Mesothelial cell of epicardium (in vitro differentiated cells): ENCODE measurements at places on chromosomes 2 and 18. TPM values are rescaled to one million over a fixed set of nuclear protein-coding genes. Genes with fewer than 3 reads are reported as not detected.

GRCh38 chr2:82998781-82999180, 1460.3 kb downstream of the SUCLG1 start:
- H3K4me3 ChIP-seq = no peak overlapping the region
- no peak for DNase-seq
- no peak overlapping the region for H3K27ac ChIP-seq
- H3K36me3 ChIP-seq = no peaks in the 10 kb centered on the region
- no peaks in the 10 kb centered on the region for H3K27me3 ChIP-seq

GTF3C2 gene
- total RNA-seq = 87.5 to 90.1 TPM (median 89.3 TPM) in 3 replicates

- peak; percentile 46 for DNase-seq
- no peaks in the 10 kb centered on the region for H3K27me3 ChIP-seq
- H3K27ac ChIP-seq = peak overlapping the region; percentile 81
- peaks cover 58% of the 10 kb centered on the region for H3K4me1 ChIP-seq
Measured at GRCh38 chr2:128317181-128317898, 1.3 kb downstream of the HS6ST1 start.

DNA sequence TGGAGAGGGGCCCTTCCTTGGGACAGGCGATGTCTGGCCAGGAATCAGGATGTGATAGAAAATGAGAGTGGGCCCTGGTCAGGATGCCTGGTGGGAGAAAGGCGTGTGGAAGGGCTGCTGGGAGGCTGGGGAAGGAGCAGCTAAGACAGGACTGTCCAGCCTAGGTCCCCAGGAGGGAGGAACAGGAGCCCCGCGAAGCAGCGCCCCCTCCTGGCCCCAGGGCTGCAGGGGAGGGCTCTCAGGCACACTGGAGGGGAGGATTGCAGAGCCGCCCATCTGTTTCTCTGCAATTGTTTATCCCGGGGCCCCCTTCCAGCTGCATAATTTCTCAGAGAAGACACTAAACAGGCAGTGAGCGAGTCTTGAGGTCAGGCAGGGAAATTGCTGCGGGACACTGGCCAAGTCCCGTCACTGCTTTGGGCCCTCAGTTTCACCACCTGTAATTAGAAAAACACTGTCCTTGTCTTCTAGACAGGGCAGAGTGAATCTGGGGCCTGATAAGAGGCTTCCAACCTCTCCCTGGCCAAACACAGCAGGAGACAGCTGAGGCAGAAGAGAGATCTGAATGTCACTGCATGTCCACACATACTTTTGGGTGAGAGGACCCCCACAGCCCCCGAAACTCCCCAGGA, 3.9 kb upstream of the NPPC start:
- H3K4me1 ChIP-seq = peaks cover 8% of the 10 kb centered on the region
- no peaks in the 10 kb centered on the region for H3K36me3 ChIP-seq
- no peak for DNase-seq
- H3K27ac ChIP-seq = no peak overlapping the region
- H3K4me3 ChIP-seq = no peak overlapping the region

RNF103 gene
- total RNA-seq = 39.2 to 41.2 TPM (median 39.4 TPM) in 3 replicates

KCNK3 gene
- 6.3 to 6.9 TPM (median 6.6 TPM) in 3 replicates for total RNA-seq

GRCh38 chr2:130976591-130977237, 116.5 kb downstream of the FAM168B start:
- no peaks in the 10 kb centered on the region for H3K4me1 ChIP-seq
- no peak overlapping the region for H3K27ac ChIP-seq
- H3K36me3 ChIP-seq = no peaks in the 10 kb centered on the region

DNA sequence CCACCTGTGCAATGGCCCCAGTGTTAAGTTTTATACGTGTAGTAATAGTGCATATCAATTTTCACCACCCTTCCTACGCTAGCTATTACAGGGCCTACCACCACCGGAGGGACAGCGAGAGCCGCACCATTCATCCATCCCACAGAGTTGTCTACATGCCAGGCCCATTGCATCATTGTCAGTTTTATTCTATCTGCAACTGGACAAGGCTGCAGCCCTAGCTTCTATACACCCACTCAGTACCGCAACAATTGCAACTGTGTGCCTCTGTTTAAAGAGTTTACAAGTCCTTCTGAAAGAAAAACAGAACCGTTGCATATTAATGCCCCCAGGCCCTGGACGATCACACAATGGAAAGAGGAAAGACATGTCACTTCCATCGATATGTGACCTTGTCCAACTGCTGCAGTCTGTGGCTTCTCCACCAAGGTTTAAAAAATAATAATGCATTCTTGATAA, 58.6 kb downstream of the ZEB2 start:
- no peaks in the 10 kb centered on the region for H3K27me3 ChIP-seq
- H3K4me1 ChIP-seq = peaks cover 56% of the 10 kb centered on the region
- no peak overlapping the region for H3K4me3 ChIP-seq
- DNase-seq = no peak
- H3K36me3 ChIP-seq = peaks cover 6% of the 10 kb centered on the region

IL37 gene
- total RNA-seq = not detected in 3 replicates

DNA sequence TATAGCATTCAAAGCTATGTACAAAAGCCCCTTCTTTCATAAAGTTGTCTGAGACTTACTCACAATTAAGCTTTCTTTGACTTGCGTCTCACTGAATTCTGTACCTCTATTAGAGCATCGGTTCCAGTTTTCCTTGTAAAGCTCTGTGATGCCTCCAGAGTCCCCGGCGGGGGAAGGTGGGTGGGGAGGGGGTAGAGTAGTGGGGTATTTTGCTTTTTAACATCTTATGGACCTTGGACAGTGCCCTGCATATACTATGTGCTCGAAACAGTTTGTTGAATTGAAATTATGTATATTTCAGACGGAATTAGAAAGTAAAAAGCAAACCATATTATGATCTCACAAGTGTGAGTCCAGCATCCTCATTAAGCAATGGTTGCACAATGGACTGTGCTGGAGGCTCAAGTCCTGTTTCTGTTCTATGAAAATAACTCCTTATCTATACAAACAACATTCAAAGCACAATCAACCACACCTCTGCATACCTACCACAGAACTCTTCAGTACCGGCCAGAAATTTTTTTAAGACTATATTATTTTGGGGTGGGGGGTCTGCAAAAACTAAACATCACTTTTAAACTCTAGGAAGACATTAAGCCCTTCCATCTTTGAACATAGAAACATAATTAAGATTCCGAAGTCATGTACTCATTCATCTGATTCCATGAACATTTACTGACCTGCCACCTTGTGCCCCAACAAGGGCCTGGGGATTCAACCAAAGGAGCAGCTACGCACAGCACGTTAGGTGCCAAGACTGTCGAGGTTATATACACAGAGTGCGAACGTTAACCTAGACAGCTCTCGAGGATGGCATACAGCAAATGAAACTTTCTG, 908 bp downstream of the STAT1 start:
- H3K4me3 ChIP-seq = no peak overlapping the region
- no peak overlapping the region for H3K27ac ChIP-seq
- H3K36me3 ChIP-seq = peaks cover 14% of the 10 kb centered on the region
- H3K27me3 ChIP-seq = peaks cover 9% of the 10 kb centered on the region
- peaks cover 13% of the 10 kb centered on the region for H3K4me1 ChIP-seq
- DNase-seq = no peak

DNA sequence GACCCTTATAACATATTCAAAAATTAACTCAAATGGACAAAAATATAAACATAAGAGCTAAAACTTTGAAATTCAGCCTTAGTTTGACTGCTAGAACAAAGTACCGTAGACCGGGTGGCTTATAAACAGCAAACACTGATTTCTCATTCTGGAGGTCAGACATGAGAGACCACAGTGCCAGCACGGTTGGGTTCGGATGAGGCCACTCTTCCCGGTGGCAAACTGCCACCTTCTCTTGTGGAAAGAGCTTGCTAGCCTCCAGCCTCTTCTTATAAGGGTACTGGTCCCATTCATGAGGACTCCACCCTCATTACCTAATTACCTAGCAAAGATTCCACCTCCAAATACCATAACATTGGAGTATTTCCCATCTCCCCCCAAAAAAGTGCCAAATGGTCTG, 91.3 kb downstream of the FAM210A start:
- no peaks in the 10 kb centered on the region for H3K27me3 ChIP-seq
- no peaks in the 10 kb centered on the region for H3K36me3 ChIP-seq
- H3K27ac ChIP-seq = no peak overlapping the region
- peaks cover 1% of the 10 kb centered on the region for H3K4me1 ChIP-seq
- DNase-seq = no peak
- H3K4me3 ChIP-seq = no peak overlapping the region

DNA sequence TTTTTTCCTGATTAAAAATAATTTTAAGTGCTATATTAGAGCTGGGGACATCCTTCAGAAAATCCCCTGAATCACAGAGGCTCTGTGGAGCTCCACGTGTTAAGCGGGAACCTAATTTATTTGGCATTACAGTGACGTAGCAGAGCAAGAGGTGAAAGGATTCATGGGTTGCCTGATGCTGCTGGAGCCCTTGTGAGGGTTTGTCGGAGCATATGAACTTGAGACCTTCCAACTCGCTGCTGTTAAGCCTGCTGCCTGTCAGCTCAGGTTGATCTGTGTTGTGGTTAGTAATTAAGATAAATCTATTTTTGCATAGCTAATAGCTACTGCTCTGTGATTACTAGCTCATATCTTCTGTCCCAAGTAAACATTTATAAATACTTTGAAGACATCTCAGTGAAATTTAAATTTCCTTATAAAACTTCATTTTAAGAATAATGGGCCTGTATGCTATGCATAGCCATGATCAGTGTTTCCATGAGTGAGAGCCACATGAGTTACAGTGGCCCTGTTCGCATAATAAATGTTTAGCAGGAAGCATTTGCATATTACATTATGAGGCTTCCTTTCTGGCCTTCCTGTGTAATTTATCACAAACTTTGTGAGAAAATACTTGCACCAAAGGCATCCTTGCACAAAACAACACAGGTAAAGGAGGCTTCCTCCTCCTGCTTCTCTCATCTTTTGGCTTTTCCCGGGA, 438.9 kb downstream of the PTPRM start:
- peaks cover 43% of the 10 kb centered on the region for H3K4me1 ChIP-seq
- H3K4me3 ChIP-seq = no peak overlapping the region
- H3K27ac ChIP-seq = peak overlapping the region; percentile 13
- H3K27me3 ChIP-seq = no peaks in the 10 kb centered on the region

DNA sequence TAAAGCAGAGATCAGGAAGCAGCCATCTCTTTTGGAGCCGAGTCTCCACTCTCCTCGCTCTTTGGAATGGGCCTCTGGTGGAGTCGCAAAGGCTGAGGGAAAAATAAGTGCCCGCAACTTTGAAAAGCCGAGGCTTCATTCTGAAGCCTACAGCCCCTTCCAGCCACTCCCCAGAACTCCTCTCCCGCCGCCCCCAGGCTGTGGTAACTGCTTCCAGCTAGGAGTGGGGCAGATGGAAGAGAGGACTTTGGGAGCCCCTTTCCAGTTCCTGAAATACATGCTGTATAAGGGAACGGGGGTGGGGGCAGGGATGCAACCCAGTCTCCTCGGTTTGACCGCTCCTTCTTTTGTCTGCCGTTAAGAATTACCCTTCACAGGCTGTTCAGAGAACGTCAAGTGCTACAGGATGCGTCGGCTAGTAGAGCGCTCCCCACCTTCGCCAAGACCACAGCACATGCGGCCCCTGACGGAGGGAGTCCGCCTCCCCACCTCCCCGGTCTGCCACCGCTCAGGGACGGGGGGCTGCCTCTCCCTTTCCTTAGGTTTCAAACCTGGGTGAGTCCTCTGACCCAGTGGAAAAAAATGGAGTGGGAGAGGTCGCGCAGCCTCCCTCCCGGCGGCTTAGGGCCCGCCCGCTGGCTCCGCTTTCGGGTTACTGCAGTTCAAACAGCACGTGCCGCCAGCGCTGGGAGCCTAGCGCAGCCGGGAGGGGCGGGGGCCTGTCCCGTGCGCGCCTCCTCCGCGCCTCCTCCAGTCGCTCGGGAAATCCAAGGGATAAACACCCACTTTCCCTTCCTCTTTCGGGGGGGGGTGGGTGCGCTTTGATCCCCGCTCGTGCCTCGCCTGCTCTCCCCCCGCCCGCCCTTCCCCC, 4.9 kb downstream of the CYP26B1 start:
- peaks cover 43% of the 10 kb centered on the region for H3K36me3 ChIP-seq
- H3K4me1 ChIP-seq = peaks cover 52% of the 10 kb centered on the region
- no peak for DNase-seq
- H3K4me3 ChIP-seq = peak overlapping the region; percentile 95

- no peak for DNase-seq
- no peaks in the 10 kb centered on the region for H3K36me3 ChIP-seq
- no peak overlapping the region for H3K27ac ChIP-seq
- H3K4me3 ChIP-seq = no peak overlapping the region
- no peaks in the 10 kb centered on the region for H3K4me1 ChIP-seq
- peaks cover 3% of the 10 kb centered on the region for H3K27me3 ChIP-seq
Measured at GRCh38 chr2:52874466-52875106, 893.0 kb upstream of the CHAC2 start.

DNA sequence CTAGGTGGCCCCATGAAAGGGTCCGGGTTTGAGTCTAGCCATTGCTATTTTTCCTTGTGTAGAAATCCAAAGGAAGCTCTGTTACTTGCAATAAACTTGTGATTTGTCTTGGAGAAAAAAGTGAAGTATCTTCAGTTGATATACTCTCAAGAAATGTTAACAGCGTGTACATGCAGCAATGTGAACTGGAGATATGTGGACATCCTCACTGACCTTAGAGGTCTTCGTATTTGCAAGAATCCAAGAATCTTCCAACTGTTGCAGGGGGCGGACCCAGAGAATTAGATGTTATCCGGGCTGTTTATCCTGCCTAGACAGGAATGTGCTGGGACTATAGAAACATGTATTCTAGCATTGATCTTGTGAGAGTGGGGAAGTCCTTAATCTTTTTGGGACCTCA, 187.6 kb downstream of the KCNS3 start:
- H3K4me3 ChIP-seq = no peak overlapping the region
- DNase-seq = no peak
- H3K27ac ChIP-seq = no peak overlapping the region
- H3K27me3 ChIP-seq = peaks cover 9% of the 10 kb centered on the region

CIB4 gene
- total RNA-seq = not detected in 3 replicates

- H3K36me3 ChIP-seq = no peaks in the 10 kb centered on the region
- H3K27me3 ChIP-seq = no peaks in the 10 kb centered on the region
- no peaks in the 10 kb centered on the region for H3K4me1 ChIP-seq
- H3K27ac ChIP-seq = no peak overlapping the region
- DNase-seq = no peak
Measured at GRCh38 chr2:186946896-186947467, 98.0 kb upstream of the ZSWIM2 start.

GRCh38 chr18:42559069-42559690, 556.3 kb downstream of the RIT2 start:
- H3K27me3 ChIP-seq = peaks cover 7% of the 10 kb centered on the region
- no peak for DNase-seq
- no peak overlapping the region for H3K4me3 ChIP-seq
- H3K27ac ChIP-seq = no peak overlapping the region

CCDC68 gene
- total RNA-seq = not detected in 3 replicates

INPP5D gene
- total RNA-seq = 8.9 to 9.4 TPM (median 9.2 TPM) in 3 replicates

TMEM17 gene
- total RNA-seq = 4.1 to 4.7 TPM (median 4.2 TPM) in 3 replicates

TCF4 gene
- 210 to 224 TPM (median 218 TPM) in 3 replicates for total RNA-seq

- no peak overlapping the region for H3K4me3 ChIP-seq
- H3K4me1 ChIP-seq = peaks cover 36% of the 10 kb centered on the region
Measured at GRCh38 chr2:38164881-38165280, 88.9 kb upstream of the CYP1B1 start.
